ENCODE measurements at places on chromosomes 1 and 21.
A peak's percentile ranks its signal among the peaks of the same experiment; 100 is the strongest.

GRCh38 chr1:234776876-234777855 lies 167.2 kb upstream of the IRF2BP2 start:
- no peak for DNase-seq

- no peak for DNase-seq
Observed at GRCh38 chr1:67788238-67788790, 45.0 kb downstream of the GNG12 start.

DNA sequence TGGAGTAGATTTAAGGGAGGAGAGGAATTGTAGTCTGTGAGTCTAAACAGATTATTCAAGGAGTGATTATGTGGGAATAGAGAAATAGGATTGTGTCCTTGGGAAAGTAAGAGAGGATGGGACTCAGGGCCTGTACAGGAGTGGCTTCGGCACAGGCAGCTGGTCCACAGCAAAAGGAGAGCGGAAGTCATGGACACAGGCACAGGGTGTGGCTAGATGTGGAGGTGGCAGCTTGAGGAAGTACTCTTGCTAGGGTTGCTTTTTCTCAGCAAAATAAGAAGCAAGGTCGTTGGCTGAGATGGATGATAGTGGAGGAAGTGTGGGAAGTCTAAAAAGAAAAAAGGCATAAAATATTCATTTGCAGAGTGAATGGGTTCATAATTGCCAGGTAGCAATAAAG lies 18.5 kb upstream of the ZNF648 start:
- DNase-seq: no peak

GRCh38 chr1:231630558-231631205 lies 4.1 kb downstream of the DISC1 start:
- DNase-seq: no peak

DNA sequence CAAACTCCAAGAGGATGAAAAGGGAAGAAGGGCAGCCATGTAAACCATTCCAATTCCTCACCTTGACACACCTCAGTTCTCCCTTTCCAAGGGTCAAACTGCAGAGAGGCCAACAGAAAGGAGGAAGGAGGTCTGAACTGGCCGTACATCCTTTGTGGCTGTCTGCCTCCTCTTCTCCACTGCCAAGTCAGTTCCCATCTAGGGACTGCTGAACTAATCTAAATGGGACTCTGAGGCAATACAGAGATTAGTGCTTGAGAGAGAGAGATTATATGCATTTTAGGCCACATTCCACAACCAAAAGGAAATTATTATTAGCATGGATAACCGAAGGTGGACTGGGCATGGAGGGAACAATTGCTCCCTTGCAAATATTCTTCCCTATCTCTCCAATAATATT lies 2.7 kb downstream of the ARHGEF11 start:
- DNase-seq: no peak

DNA sequence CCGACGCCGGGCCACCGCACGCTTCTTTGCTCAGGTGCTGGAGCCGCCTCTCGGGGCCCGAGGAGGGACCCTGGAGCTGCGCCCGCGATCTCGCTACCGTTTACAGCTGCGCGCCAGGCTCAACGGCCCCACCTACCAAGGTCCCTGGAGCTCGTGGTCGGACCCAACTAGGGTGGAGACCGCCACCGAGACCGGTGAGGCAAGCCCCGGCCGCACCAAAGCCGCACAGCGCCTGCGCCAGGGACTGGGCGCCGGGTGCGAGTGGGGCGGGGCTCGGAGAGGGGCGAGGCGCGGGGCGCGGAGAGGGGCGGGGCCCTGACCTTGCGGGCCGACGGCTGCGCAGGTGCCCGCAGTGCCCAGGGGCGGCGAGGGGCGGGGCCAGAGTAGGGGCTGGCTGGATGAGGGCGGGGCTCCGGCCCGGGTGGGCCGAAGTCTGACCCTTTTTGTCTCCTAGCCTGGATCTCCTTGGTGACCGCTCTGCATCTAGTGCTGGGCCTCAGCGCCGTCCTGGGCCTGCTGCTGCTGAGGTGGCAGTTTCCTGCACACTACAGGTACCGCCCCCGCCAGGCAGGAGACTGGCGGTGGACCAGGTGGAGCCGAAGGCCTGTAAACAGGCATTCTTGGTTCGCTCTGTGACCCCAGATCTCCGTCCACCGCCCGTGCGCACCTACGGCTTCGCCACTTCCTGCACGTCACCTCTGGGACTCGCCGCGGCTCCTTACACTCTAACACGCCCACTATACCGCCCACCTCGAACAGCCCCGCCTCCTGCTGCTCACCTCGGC lies 9.8 kb upstream of the CDC20 start:
- DNase-seq: peak; percentile 23

GRCh38 chr1:224623743-224624333 lies 7.7 kb downstream of the CNIH3 start:
- DNase-seq: peak; percentile 50

GRCh38 chr1:37817481-37817880 lies 9.5 kb upstream of the YRDC start:
- no peak for DNase-seq

GRCh38 chr1:115929881-115930280 lies 46.4 kb upstream of the SLC22A15 start:
- DNase-seq: no peak

DNA sequence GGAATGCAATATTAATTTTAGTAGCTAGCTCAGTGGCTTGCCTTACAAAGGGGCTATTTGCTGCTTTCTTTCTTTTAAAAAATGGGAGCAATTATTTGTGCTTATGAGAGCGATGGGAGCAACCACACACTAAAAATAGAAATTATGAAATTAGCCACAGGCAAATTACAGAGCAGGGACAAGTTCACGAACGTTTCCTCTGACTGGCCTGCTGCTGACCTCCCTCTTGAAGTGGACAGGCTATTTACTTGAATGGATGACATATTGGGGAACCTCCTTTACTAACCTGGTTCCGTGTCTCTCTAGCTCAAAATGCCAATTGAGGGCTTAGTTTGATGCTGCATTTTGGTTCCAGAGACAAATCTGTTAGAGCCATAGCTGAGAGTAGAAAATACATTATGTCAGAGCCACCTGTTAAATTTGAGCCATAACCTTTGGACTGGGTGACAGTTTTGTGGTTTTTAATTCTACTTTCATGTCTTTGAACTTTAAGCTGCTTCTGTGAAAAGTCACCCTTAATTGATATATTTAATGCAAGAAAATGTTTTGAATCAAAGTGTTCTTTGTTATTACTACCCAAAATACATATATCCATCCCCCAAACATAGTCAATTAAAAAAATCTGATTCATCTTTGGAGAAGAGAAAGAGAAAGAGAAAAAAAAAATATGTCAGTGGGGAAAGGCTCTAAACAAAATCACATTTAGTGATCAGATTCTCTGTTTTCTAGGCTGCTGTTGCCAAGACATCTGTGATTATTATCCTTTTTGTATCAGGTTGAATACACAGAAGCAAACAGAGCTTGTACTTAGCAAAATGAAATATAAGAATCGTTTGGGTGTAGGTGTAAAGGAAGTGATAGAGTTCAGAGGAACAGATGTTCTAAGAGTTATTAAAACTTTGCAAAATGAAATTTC lies 351.9 kb downstream of the ADGRL2 start:
- no peak for DNase-seq

GRCh38 chr1:213998785-213999184 lies 11.0 kb downstream of the PROX1 start:
- no peak for DNase-seq

DNA sequence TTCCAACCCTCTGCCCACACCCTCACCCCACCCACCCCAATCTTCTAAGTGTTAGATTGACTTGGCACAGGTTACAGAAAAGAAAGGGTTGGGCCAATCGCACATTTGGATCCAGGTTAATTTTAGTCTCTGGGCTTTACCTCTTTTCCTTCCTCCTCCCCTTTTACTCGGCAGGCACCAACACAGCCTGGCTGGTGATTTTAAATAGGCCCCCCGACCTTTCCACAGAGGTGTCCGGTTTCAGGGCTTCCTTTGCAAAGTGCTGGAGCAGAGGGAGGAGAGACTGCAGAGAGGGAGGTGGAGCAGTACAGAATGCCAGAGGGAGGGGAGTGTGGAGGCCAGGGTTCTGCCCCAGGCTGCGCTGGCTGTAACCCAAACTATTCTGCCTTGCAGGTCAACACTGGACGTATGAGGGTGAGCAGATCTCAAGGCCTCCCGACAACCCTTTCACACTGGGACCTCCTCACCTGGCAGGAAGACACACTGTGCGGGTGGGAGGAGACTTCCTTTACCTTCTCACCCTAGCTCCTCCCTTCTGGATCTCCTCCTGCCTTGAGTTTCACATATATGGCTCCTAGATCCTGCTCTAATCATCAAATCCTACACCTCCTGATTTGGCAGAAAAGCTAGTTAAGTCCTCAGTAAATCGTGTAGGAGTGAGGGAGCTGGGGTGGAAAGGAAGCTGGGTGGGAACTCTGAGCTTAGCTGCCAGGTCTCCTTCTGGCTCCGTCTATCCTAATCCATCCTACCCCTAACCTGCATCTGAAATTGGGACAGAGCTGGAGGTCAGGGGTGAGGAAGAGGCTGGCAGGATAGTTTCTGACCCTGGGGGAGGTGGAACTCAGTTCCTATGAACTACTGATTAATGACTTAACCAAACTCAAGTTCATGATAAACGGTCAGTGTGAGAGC lies 2.4 kb downstream of the CA14 start:
- no peak for DNase-seq

Measured in activated CD4-positive, CD25-positive, alpha-beta regulatory T cell (primary cell).